NCI-H1417 (cell line): ENCODE measurements at places on chromosomes 13 and 19.
A peak's percentile ranks its signal among the peaks of the same experiment; 100 is the strongest.

- peak; percentile 24 for DNase-seq
Measured at GRCh38 chr13:90793261-90793820, 554.1 kb upstream of the MIR17HG start.

- no peak for DNase-seq
Measured at GRCh38 chr19:54030895-54031586, 32.7 kb downstream of the VSTM1 start.

DNA sequence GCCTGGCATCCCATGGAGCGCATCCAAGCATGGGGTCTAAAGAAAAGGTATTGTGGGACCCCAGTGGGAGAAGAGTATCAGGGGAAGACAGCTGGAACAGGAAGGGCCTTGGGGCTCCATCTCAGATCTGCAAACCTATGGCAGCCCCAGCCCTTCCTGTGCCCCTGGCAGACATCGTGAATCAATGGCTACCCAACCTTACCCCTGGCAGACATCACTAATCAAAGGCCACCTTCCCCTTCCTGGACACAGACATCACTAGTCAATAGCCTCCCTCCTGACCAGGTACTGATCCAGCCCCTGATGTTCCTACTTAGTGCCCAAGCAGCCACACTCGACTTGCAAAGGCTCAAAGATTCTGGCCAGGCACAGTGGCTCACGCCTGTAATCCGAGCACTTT is 15.8 kb downstream of the F2RL3 start:
- DNase-seq: no peak

DNA sequence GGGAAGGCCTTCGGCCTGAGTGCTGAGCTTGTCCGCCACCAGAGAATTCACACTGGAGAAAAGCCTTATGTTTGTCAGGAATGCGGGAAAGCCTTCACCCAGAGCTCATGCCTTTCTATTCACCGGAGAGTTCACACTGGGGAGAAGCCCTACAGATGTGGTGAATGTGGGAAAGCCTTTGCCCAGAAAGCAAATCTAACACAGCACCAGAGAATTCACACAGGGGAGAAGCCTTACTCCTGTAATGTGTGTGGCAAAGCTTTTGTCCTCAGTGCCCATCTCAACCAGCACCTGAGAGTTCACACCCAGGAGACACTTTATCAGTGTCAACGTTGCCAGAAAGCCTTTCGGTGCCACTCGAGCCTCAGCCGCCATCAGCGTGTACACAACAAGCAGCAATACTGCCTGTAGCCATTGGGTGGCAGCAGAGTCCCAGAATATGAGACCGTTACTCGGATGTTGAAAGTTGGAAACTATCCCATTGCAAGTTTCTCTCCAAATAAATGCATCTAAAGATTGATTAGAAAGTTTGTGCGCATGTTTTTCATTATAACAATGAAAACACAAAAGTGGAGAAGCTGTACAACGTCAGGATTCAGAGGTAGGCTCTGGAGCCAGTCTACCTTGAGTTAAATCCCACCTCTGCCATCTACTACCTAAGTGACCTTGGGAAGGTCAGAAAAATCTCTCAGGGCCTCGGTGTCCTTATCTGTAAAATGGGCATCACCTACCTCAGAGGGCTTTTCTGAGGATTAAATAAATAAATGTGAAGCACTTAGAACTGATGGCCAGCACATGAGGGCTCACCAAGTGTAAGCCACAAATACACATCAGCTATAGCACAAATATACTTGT is 21.1 kb downstream of the ZNF473 start:
- DNase-seq: peak; percentile 77

GRCh38 chr13:40170982-40171381 is 495.5 kb downstream of the FOXO1 start:
- DNase-seq: no peak

GRCh38 chr19:33005440-33005839 is 33.4 kb downstream of the FAAP24 start:
- peak; percentile 58 for DNase-seq

GRCh38 chr19:23539499-23539898 is 144.2 kb upstream of the ZNF91 start:
- DNase-seq: no peak

- DNase-seq: peak; percentile 94
Measured at GRCh38 chr19:2962018-2962670, 15.2 kb upstream of the TLE6 start.

GRCh38 chr19:6887316-6887715 is at the start of gene ADGRE1:
ADGRE1 (plus strand) TSS chr19:6887579; CDS start chr19:6887609, 30 bp downstream.
- DNase-seq: no peak

DNA sequence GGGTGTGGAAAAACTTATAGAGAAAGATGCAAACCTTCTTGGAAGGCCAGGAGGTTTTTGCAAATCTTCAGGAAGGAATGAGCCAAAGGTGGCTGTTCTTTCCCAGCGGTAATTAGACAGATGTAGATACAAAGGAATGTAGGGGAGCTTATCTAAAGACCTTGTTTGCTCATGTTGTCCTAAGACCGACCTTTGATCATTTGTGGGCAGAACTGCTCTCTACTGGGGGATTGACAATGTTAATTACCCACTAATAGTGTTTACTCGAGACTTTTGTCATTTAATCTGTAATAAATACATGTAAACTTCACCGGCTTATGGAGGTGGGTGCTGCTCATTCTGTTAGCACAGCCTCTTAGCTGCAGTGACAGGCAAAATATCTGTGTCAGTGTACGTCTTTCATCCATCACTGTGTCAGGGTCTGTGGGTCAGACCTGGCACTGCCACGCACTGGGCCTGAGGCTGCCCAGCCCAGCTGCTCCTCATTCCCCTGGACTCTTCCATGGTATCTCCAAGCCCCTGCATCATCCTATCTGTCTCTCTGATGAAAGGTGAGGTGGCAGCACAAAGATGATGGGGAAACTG is 68.3 kb downstream of the ZNF431 start:
- DNase-seq: no peak

GRCh38 chr13:110387451-110388107 is 80.5 kb downstream of the COL4A2 start:
- no peak for DNase-seq

GRCh38 chr13:72383646-72384045 is 343.8 kb downstream of the MZT1 start:
- no peak for DNase-seq

- DNase-seq: no peak
Measured at GRCh38 chr19:30785458-30786137, 413.4 kb downstream of the ZNF536 start.

GRCh38 chr13:85174291-85174690 is 624.9 kb downstream of the SLITRK6 start:
- DNase-seq: no peak

- no peak for DNase-seq
Measured at GRCh38 chr19:29687897-29688728, 22.9 kb downstream of the PLEKHF1 start.

DNA sequence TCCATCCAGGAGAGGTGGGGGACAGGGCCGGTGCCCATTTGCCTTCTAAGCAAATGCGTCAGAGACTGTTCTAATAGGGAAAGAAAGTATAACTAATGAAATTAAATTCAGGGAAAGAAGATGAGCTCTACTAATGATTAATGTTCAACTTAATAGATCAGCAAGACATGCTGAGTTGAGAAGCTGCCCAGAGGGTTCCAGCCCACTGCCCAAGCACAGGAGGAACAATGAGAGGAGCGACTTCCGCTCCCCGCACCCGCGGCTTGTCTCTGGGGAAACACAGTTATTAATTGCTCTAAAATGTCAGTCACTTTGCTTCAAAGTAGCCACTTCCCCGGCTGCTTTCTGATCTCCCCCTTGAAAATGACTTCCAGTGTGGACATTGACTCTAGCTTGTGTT is 331.3 kb downstream of the UQCRFS1 start:
- DNase-seq: no peak

DNA sequence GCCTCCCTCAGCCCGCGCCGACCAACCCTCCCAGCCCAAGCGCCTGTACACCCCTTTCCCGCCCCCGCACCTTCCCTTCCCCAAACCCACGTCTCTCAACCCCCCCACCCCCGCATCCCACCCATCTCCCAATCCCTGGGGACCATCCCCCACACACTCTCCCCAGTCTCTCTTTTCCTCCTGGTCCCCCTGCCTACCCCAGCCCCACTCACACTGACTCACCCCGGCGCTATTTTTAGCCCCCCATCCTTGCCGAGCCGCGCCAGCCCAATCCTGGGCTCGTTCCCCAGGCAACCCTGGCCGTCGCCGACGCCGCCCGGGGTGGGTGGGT is 11.7 kb downstream of the CIC start:
- DNase-seq: peak; percentile 89

DNA sequence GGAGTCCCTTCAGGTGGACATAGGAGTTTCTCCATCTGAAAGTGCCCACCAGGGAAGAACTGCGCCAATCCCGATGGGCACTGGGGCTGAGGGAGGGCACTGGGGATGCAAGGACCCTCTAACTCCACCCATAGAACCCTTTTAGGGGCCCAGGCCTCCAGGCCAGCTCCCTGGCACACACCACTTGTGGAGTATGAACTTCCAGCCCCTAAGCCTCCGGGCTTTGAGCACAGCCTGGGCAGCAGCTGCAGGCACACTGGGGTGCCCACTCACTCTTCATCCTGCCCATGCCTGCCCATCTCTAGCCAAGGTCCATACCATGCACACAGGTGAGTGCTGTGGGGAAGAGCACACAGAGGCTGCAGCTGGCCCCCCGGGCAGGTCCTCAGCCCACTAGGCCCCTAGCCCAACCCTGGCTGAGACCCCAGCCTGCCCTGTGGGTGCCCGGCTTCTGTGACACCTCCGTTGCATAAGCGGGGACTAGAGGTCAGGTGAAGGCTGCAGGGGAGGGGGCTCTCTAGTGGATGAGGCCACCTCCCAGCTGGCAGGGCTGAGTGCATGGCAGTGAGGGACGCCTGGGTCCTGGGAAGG is 14.6 kb upstream of the SLC7A10 start:
- DNase-seq: no peak

DNA sequence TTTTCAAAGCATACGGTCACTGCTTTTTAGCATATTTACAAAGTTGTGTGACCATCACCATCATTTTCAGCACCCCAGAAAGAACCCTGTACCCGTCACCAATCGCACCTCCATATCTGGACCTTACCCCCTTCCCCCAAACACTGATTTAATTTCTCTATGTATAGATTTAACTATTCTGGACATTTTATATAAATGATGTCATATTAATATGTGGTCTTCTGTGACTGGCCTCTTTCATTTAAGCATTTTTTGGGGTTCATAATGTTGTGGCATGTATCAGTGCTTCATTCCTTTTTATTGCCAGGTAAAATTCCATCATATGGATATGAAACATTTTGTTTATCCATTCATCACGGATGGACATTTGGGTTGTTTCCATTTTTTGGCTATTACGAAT is 74.0 kb downstream of the TBC1D4 start:
- no peak for DNase-seq

- peak; percentile 86 for DNase-seq
Measured at GRCh38 chr19:3045885-3046697, 16.2 kb downstream of the TLE5 start.

DNA sequence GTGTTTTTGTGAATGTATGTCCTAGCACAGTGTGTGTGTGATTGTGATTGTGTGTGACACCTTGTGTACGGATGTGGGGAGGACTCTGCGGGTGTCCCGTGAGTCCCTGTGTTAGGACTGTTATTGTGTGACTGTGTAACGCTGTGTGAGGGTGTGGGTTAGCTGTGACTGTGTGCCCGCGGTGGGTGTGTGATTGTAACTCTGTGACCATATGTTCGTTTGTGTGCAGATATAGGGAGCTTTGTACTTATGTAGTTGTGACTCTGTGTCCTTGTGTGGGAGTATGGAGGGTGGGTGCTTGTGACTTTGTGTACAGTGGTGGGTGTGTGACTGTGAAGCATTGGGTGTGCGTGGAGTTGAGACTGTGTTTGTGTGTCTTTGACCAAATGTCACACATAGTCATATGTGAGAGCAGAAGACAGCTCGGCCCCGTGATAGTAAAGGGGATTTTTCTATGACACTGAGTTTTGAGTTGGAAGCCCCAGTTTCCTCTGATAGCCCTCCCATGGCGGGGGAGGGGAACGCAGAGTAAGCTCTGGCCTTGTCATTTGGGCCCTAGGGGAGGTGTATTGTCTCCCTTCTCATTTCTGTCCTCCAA is 949 bp upstream of the ZNF260 start:
- no peak for DNase-seq

GRCh38 chr13:43127827-43128226 is 104.4 kb downstream of the DNAJC15 start:
- no peak for DNase-seq

GRCh38 chr13:42119041-42119440 is 70.6 kb downstream of the DGKH start:
- DNase-seq: no peak

GRCh38 chr13:73065665-73066340 is 7.0 kb downstream of the KLF5 start:
- DNase-seq: peak; percentile 75

DNA sequence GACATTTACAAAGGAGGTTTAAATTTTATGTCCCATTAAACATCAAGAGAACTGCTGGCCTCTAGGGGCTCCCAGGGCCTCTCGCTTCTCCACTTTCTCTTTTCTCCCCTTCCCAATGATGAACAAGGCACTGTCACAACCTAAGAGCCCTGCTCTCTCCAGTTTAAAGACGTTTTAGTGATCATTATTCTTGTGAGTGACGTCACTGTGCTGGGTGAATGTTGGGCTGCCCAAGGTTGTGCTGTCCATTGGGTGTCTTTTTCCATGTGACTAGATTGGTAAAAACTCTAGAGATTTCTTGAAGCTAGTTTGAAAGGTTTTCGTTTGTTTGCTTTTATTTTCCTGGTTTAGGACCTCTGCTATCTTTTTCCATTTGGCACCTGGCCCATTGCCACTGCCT is 602.6 kb downstream of the PCDH9 start:
- DNase-seq: no peak

GRCh38 chr13:79413521-79413920 is 7.5 kb upstream of the RBM26 start:
- no peak for DNase-seq

- DNase-seq: no peak
Measured at GRCh38 chr13:43083750-43084149, 60.4 kb downstream of the DNAJC15 start.

GRCh38 chr19:12647490-12648071 is 19.0 kb downstream of the MAN2B1 start:
- no peak for DNase-seq

DNA sequence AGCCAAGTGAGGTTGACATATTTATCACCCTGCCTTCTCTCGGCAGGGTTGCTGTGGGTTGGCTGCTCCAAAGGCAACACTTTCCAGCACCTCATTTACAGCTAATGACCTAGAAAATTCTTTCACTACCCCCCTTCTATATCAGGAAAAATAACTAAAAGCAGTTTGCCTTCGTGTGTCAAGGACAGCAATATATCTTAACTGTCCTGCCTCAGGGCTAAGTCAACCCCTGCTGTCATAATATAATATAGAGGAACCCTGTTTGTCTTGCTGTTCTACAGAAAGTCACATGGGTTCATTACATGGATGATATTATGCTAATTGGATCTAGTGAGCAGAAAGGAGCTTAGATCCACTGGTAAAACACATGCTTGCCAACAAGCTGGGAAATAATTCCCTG is 28.1 kb upstream of the USP12 start:
- DNase-seq: no peak
